ENCODE measurements at places on chromosomes 4 and X. TPM values are rescaled to one million over a fixed set of nuclear protein-coding genes. Genes with fewer than 3 reads are reported as not detected.

MEPE gene
- not detected for total RNA-seq

DNA sequence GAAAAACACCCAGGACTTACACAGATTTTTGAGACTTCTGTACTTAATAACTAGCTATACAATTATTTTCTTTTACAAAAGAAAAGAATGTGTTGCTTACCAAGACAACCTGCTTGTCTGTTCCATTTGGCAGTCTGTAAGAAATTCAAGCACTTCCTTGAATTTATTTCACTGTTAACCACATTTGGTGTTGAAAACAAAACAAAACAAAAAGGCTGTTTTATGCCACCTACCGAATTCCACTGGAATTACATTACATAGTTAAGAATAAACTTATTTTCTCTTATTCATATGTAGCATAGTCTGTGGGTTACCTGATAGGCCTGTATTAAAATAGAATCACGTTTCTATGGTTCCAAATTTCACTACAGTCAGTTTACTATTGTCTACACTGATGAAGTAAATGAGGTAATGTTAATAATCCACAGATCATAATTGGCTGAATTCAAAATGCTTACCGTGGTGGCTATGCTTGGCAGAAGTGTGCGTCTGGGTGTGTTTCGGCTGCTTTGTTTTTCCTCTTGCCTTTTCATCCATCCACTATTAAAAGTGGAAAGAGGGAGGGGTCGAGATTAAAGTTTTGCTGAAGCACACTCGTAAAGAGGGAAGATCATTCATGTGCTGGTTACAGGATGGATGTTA is at the start of gene TLR1:
Gene TLR1 (minus strand): TSS at position 138 of the 642 bp plus-strand sequence. CDS start 5,960 bp downstream, outside the sequence.
- peak; percentile 69 for DNase-seq

KDR gene
- total RNA-seq: 0.26 TPM

DNA sequence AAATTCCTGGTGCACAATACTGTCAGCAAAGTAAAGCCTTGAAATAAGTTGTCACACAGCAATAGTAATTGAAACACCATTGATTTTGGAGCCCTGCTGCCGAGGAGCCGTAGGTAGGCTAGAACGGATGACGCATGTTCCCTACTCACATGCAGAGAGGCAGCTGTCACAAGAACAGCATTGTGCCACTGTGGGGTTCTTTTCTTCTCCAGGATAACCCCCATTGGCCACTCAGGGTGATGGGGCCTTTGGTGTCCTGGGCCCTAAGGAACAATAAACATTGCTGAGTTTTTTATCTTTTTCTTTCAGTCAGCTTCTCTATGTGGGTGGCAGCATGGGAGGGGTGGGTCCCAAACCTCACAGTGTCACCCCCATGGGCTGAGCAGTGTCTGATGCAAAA is 542.3 kb downstream of the BCOR start:
- DNase-seq: no peak

DNA sequence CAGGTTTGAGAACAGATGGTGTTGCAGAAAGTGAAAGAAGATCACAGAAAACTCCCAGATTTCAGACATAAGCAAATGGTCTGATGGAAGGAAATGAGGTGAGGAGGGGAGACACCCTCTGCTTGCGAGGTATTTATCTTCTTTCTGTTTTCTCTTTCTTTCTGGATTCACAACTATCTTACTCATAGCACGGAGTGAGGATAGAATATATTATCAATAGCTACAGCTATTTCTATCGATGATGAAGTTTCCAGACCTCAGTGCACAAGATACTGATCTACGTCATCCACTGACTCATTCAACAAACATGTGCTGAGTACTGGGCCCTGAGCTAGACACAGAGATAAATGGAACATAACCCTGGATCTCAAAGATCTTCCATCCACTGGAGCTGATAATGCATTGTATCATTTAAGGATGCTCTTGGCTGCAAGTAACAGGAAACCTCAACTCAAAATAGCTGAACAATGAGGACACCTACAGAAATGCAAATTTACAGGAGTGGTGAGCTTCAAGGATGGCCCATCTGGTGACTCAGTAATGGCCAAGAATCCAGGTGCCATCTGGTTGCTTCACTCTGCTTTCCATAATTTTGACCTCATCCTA is 21.2 kb downstream of the SLC2A9 start:
- peak; percentile 72 for DNase-seq
